ENCODE measurements at places on chromosomes 1 and 21.

DNA sequence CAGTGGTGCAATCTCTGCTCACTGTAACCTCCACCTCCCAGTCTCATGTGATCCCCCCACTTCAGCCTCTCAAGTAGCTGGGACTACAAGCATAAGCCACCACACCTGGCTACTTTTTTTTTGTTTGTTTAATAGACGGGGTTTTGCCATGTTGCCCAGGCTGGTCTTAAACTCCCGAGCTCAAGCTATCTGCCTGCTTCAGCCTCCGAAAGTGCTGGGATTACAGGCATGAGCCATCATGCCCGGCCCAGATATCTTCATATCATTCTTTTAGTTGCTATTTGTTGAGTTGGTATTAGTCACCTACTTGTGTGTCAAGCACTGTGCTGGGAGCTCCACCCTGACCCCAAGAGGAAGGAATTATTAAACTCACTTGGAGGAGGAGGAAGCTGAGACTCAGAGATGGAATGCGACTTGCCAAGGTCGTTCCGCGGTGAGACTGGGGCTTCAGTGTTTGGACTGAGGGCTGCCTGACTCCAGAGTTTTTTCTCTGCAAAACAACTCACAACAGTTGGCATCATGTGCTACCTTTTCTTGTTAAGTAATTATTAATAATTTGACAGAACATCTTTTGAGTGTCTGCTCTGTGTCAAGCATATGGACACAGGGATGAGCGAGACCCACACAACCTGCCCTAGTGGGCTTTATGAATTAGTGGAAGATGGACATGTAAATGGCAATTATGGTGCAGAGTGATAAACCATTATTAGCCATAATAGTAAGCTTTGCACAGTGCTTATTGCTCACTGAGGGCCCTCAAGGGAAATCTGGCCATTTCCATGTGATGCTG, 132.0 kb downstream of the FOXD2 start:
- DNase-seq = no peak

DNA sequence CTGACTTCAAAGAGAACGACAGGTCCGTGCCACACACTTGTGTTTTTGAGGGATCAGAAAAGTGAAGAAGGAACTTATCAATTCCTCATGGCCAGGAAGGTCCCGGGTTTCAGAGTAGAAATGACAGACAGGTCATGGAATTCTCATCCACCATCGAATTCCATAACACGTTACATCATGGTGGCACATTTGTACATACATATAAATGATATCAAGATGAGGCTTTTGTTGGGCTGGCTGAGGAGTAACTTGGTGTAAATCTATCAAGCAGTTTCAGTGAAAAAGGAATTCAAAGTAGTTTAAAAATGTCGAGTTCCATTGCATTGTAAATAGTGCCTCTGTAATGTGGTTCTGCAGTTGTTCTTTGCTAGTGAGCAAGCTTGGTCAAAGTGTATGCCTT, 22.9 kb upstream of the GNPAT start:
- no peak for DNase-seq

DNA sequence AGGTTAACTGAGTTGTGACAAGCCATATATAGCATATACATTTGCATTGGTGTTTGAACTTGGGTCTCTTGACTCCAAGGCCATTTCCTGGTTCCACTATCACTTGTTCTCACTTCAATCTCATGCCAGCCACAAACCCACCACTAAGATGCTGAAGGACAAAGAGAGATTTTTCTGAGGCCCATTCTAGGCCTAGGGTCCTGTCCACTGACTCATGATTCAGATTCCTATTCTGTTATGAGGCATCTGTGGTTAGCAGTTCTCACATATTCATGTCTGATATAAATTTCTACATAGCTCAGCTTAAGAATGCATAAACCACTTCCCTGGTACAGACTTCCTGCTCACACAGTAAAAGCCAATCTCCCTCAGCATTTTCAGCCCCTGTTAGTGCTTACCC, 326.1 kb upstream of the BEND5 start:
- no peak for DNase-seq

- no peak for DNase-seq
These were observed 93.7 kb downstream of the DUSP10 start for GRCh38 chr1:221648201-221648600.

GRCh38 chr1:923131-923990, at the start of gene SAMD11:
SAMD11 (plus strand) TSS chr1:923923; CDS start chr1:924432, 509 bp downstream.
- peak; percentile 46 for DNase-seq

GRCh38 chr1:162667381-162668080, 35.3 kb downstream of the DDR2 start:
- no peak for DNase-seq

- no peak for DNase-seq
These were observed 11.2 kb downstream of the EPHA10 start for GRCh38 chr1:37753473-37754321.

DNA sequence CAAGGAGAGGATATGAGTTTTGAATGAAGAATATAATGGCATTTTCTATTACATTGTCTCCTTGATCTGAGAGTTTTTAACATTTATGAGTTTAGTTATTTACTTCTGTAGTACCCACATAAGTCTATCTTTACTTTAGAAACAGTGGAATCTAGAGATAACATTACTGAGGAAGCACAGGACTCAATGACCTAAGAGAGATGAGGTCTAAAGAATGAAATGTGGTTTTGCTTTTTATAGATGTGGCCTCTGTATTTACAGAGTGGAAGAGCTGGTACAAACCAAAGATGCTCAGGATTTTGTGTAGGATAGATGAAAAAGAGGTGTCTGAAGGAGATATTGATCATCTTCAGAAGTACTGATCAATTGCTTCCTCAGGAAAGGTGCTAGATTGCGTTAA, 177.3 kb downstream of the KCTD3 start:
- DNase-seq = no peak

DNA sequence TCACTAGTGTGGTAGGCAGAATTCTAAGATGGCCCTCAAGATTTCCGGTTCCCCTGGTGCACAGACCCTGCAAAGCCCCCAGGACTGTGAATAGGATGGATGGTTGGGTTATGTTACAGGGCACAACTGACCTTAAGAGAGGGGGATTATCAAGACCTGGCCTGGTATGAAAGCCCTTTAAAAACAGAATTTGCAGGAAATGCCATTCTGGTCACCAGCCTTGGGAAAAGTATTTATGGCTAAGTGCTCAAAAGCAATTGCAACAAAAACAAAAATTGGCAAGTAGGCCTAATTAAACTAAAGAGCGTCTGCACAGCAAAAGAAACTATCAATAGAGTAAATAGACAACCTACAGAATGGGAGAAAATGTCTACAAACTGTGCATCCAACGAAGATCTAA, 144.7 kb upstream of the EDN2 start:
- DNase-seq = no peak

GRCh38 chr1:31421371-31422040, 8.5 kb downstream of the SERINC2 start:
- DNase-seq = no peak

DNA sequence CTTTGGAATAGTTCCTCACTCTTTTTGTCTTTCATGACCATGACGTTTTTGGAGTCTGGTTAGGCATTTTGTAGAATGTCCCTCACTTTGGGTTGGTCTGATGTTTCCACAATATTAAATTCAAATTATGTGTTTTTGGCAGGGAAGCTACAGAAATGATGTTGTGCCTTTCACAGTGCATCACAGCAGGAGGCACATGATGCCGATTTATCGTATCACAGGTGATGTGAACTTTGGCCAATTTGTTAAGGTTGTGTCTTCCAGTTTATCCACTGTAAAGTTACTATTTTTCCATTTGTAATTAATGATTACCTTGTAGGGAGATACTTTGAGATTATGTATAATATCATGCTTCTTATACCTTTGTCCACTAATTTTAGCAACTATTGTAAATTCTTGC, 114.3 kb downstream of the FGGY start:
- no peak for DNase-seq

- no peak for DNase-seq
These were observed 137.8 kb downstream of the RWDD3 start for GRCh38 chr1:95371666-95372282.

DNA sequence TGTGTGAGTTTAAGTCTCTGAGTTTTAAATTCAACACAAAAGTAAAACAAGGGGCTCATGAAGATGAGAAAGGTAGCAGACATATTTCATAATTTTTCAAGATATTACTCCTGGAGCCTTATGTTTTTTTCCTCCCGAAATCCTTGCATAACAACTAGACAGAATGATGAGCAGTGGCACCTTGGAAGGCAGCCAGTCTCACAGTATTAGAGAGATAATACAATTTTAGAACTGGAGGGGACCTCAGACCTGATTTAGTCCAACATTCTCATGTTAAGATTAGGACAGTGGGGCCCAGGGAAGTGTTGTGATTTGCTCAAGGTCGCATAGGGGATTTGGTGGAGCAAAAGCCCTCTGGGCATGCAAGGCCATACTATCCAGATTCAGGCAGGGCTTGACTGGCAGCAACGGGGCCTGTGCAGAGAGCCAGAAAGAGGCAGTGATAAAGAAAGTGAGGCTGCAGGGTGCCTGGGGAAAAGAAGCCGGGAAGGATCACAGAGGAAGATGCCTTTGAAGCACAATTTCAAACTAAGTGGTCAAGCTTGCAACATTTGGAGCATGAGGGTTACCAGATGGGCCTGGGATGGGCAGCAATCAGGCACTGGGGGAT, 31.4 kb upstream of the BCL9 start:
- no peak for DNase-seq

- DNase-seq = no peak
These were observed 15.1 kb downstream of the CASP9 start for GRCh38 chr1:15508700-15509487.

DNA sequence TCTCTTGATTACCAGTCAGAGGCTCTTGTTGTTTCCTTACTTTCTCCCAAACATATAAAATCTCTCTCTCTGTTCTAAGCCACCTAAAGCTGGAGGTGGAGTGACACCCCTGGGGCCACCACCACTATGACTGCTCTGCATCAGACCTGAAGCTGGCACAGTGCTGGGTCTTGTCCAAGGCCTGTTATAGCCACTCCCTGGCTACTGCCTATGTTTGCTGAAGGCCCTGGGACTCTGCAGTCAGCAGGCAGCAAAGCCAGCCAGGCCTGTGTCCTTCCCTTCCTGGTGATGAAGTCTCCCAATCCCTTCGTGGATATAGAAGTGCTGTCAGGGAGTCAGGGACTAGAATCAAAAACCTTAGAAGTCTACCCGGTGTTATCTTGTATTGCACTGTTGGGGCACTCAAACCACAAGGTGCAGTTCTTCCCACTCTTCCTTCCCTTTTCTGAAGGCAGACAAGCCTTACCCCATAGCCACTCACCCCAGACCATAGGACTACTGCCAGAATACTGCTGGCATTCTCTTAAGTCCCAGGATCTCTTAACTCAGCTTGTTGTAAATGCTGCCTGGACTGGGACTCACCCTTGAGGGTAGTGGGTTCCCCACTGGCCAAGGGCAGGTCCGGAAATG, 103.1 kb downstream of the RPS6KC1 start:
- DNase-seq = no peak

- DNase-seq = no peak
These were observed 526.4 kb upstream of the USP24 start for GRCh38 chr1:55741516-55741915.

DNA sequence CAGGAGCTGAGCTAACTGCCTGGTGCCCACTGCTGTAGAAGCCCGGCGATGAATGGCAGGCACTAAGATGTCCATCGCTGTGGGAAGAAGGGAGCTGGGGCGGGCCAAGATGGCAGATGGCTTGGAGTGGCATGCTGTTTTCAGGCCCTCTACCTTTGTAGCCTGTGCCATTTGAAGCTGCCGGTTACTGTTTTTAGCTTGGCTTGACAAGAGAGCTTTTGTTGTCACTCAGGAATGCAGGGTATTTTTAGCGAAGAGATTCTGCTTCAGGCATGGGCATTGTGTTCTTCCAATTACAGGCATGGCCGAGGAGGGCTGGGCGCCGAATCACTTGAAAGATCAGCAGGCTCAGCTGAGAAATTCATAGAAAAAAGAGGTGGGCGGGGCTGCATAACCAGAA, 348.7 kb downstream of the RPS6KC1 start:
- no peak for DNase-seq

DNA sequence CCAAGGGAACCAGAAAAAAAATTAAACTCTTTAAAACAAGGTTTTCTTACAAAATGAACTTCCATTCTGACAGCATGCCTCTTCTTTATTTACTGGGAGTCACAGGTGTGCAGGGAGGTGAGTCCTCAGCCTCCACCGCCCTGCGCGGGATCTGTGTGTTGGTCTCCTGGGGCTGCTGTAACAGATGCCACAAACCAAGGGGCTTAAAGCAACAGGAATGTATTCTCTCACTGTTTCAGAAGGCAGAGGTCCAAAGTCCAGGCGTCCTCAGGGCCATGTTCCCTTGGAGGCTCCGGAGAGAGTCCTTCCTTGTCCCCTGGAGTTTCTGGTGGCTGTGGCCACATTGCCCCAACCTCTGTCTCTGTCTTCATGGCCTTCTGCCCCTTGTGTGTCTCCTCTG, 123.6 kb upstream of the C1orf174 start:
- DNase-seq = no peak

GRCh38 chr1:156471496-156472490, 28.8 kb downstream of the MEF2D start:
- DNase-seq = no peak

DNA sequence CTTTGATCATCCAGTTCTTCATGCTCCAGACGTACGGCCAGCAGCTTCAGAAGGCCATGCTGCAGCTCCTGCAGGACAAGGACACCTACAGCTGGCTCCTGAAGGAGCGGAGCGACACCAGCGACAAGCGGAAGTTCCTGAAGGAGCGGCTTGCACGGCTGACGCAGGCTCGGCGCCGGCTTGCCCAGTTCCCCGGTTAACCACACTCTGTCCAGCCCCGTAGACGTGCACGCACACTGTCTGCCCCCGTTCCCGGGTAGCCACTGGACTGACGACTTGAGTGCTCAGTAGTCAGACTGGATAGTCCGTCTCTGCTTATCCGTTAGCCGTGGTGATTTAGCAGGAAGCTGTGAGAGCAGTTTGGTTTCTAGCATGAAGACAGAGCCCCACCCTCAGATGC, 32.5 kb downstream of the MX1 start:
- DNase-seq = no peak

- DNase-seq = no peak
These were observed 24.0 kb upstream of the PADI6 start for GRCh38 chr1:17347769-17348592.

- no peak for DNase-seq
These were observed 1.4 kb upstream of the PAFAH2 start for GRCh38 chr1:25999041-25999800.

DNA sequence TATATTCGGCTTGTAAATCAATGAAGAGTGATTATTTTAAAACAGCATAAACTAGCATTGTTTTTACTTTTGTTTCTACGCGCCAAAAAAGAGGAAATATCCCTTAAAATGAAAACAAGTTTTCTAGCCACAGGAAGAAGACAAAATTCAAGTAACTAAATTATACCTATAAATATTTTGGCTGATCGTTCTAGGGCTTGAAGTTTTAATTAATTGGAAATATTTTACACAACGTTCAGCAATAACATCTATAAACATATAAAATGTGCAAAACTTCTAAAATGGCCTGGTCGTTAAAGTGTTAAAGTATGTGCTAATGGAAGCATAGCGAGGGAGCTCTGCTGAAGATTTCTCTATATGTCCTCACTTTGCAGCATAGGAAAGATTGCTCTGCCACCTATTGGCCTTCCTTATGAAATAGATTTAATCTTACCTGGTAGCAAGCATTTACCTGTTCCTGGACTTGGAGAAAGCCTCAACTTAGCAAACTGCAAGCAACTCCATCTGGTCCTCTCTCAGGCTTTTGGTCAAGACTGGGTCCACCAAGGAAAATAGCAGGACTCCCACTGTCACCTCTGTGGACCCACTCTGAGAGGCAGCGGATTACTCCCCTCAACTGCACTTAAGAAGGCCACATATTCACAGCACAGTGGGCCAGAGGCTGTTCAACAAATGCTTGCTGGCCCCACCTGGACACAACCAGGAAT, 351.3 kb upstream of the RUNX1 start:
- peak; percentile 14 for DNase-seq

- no peak for DNase-seq
These were observed 23.1 kb downstream of the RNF187 start for GRCh38 chr1:228510101-228510802.

GRCh38 chr1:180956028-180956640, 43.4 kb downstream of the KIAA1614 start:
- no peak for DNase-seq

Measured in stimulated activated CD4-positive, alpha-beta T cell treated with anti-CD3 and anti-CD28 coated beads, Interleukin-4, amount 100 ng/mL, for 48 hours (primary cell).